ENCODE measurements at places on chromosomes 3 and 15.
A peak's percentile ranks its signal among the peaks of the same experiment; 100 is the strongest.

DNA sequence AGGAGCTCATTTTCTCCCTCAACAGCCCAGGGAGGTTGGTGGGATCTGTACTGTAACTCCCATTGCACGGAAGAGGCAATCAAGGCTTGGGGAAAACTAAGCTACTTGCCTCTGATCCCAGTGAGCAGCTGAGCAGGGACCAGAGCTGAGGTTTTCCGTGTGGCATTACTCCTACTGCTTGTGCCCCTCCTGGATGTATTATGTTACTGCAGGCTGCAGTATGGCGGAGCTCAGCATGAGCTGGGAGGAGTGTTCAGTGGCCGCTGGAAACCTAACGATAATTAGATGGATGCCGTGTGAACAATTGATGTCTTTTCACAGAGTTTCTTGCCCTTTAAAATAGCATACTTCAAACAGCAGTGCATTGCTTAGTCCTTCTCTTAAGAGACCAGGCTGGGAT lies 2.0 kb upstream of the TPRG1 start:
- no peak for DNase-seq

- peak; percentile 32 for DNase-seq
Measured at GRCh38 chr15:98292442-98293240, 332.1 kb downstream of the ARRDC4 start.

- DNase-seq: no peak
Measured at GRCh38 chr15:39269352-39269751, 311.5 kb upstream of the THBS1 start.

- peak; percentile 30 for DNase-seq
Measured at GRCh38 chr15:92809880-92810361, 90.2 kb upstream of the CHD2 start.

GRCh38 chr3:87270908-87271700 lies 5.3 kb downstream of the POU1F1 start:
- no peak for DNase-seq

DNA sequence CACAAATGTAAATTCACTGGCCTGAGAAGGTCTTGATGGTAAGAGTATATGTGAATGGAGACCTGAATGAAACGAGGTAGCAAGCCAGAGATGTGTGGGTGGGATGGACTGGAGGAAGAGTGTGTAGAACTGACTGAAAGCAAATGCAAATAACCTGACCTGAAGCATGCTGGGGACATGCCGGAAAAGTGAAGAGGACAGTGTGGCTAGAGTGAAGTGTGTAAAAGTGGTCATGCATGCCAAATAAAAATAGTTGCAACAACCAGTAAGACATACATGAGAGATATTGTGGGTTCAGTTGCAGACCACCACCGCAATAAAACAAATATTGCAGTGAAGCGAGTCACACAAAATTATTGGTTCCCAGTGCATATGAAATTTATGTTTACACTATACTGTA lies 82.3 kb downstream of the LPP start:
- no peak for DNase-seq

DNA sequence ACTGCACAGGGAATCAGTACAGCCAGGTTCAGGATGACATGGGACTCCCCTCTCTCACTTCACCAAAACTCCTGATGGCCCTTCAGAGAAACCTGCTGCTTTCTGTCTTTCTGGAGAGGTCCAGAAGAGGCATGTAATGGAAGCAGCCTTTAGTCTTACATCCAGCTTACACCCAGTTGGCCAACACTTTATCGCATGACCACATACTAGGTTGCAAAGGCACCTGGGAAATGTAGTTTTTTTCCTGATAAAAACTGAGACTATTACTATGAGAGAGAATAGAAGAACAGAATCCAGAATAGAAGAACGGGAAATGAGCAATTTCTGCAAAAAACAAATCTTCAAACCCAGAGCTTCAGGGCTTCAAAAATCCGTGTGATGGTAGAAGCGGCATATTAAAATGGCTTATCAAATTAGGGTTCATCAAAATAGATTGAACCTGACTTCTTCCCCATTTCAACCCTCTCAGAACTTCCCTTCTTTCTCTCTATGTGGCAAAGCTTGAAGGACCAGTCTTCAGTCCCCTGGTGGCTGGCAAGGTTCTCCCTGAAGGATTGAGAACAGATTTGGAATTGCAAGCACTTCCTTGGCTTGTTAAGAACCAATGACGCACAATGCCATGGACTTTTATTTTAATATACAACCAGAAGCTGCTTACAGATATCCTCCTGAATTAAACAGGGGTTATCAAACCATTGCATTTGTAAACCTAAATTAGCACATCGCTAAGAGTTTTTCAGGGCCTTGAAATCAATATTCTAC lies 34.4 kb downstream of the CORO2B start:
- DNase-seq: no peak

DNA sequence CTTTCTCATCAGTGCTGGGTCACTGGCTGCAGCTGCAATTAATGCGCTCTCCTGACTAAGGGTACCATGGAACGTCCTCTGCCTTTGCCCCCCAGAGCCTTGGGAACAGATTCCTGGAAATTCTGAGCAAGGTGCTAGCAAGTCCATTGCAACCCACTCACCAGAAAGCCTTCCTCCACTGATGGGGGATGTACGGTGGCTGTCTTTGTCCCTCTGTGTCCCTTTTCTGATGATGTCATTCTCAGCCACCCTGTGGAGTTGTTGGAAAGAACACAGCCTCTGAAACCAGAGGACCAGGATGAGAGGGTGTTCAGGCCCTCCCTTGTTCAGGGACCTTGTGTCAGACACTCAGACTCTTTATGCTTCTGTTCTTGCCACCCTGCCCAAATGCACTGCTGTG lies 38.1 kb upstream of the ZBTB38 start:
- DNase-seq: no peak

- no peak for DNase-seq
Measured at GRCh38 chr3:4271834-4272233, 31.3 kb upstream of the SETMAR start.

DNA sequence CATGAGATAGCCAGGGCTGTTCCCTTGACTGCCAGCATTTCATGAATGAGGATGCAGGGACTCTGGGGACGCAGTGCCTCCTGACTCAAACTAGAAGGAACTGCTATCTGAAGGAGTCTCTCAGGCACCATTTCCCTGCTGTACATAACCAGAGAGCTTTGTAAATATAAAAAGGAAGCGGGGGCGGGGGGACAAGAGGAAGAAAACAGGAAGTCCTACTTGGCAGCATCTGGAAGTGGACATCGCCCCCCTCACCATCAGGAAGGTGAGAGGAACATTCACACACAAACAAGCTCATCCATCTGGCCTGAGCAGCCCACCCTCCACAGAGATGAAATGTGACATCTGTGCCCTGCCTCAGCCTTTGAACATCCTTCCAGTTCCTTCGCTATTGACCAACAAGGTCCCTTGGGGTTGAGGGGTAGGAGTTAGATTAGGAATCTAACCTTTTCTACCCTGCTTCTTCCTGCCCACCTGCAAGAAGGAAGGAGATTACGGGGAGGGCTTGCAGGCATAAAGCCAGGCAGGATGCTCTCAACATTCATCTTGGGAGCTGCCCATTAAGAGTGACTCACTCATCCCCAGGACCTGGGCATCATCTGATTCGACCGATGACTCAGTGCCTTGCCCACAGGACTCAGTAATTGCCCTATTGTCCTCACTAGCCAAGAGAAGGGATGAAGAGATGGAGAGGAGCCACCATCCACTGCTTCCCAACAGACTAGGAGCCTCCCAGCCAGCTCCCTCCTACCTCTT lies 31.9 kb downstream of the SH3BP5 start:
- no peak for DNase-seq

DNA sequence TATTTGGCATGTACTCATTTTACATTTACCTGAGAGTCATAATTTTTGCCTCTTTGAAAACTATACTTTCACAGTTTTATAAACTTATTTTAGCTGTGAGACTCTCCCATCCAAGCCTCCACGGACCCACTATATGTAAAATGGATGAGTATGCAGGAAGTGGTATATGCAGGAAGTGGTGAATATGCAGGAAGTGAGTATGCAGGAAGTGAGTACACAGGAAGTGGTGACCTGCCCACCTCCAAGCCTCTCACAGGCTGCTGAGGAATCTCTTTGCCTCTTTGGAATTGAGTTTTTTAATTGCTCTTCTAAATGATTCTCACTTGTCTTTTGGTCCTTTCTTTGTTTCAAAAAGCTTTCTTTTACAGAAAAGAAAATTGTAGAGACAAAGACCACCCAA lies 85.2 kb downstream of the KBTBD8 start:
- DNase-seq: no peak

- no peak for DNase-seq
Measured at GRCh38 chr15:98758224-98758623, 109.9 kb downstream of the IGF1R start.

GRCh38 chr3:186920301-186920700 lies 10.0 kb upstream of the ST6GAL1 start:
- DNase-seq: no peak
